ENCODE measurements at places on chromosomes 7 and 10.

DNA sequence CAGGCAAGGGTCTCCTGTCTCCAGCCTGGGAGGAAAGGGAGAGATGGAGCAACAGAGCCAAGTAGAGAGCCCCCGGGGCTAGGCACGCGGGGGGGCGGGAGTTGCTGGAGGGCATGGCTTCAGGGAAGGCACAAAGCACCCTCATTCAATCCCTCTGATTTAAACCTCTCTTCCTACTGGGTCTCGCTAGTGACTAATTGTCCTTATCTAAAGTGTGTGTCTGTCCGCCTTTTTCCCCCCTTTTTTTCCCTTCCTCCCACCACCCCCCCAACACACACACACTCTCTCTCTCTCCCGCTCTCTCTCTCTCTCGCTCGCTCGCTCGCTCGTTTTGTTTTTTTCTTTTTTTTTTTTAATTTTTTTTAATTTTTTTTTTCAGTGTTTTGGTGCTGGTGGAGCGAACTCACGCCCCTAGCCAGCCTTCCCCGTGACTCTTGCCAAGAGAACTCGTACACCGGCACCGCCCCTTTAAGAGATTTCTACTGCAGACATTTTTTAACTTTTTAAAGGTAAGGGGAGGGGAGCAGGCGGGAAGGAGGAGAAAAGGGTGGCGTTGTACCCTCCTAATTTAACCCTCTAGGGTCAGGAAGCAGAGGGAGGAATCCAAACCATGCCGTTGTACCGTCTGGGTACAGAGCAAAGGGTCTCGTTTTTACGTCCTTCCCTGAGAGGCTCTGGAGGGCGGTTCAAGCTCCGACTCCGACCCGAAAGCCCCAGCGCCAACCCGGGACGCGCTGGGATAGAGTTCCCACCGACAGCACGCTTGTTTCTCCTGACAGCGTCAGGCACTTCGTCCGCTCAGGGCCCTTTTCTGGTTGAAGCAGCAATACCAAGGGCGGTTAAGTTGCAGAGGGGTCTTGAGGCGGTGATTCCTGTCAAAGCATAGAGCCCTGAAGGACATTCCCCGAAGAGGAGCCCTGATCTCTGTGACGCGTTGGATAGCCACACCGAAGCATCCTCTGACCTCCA is at the start of gene HPSE2:
HPSE2 (minus strand) TSS at position 195 of the 969 bp plus-strand sequence.
- no peak for DNase-seq

DNA sequence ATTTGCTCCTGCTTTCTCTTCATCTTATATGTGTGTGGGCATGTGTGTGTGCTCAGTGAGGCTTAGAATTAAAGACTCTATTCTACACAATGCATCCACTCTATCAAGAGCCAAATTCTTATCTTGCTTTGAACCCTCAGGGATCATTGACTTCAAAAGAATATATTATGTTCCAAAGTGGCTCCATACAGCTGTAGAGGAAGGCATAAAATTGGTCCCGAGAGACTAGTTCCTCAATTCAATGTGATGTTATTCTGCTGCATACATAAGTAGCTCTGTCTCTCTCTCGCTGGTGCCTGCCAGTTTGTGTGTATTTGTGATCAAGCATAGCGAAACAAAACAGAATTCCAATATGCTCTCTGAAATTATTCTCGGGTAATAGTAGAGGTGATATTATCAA is 997.9 kb upstream of the POT1 start:
- DNase-seq, result no peak

- DNase-seq, result no peak
These were observed 98.9 kb downstream of the NEURL1 start for GRCh38 chr10:103592186-103593021.

DNA sequence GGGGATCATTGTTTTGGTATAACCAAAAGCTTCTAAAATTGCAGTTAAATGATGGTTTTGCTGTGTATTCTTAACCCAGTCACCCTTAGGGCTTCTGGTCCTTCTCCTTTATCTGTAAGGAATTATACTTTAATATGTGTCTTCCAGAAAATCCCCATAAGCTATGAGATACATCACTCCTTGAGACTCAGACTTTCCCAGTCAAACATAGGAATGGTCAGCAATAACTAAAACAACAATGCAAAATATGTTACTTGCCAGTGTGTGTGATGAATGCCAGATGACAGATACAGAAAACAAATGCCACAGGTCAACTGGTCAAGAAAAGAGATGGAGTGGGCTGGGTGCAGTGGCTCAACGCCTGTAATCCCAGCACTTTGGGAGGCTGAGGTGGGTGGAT is 10.1 kb downstream of the ADD3 start:
- no peak for DNase-seq

Data from esophagus muscularis mucosa (tissue), 4 donors.